Inflammatory macrophage treated with lipopolysaccharide for 4 hours (primary cell): ENCODE measurements at places on chromosomes 6 and 20.

DNA sequence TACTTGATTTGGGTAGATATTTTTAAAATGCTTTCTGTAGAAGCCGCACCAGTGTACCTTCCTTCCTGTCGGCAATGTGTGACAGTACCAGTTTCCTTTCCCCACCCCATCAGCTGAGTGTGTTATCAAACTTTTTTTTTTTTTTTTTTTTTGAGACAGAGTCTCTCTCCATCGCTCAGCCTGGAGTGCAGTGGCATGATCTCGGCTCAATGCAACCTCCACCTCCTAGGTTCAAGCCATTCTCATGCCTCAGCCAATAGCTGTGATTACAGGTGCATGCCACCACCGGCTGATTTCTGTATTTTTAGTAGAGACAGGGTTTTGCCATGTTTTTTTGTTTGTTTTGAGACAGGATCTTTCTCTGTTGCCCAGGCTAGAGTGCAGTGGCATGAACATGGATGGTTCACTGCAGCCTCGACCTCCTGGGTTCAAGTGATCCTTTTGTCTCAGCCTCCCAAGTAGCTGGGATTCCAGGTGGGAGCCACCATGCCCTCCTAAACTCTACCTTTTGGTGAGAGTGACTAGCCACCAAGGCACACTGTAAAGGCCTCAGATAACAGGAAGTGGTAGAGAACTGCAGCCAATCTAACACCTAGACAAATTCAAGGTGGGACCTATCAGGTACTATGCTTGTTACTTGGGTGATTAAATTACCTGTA lies 26.5 kb upstream of the ZBTB22 start:
- no peak for DNase-seq

GRCh38 chr6:155216312-155217046 lies 47.3 kb upstream of the CLDN20 start:
- DNase-seq, result no peak

DNA sequence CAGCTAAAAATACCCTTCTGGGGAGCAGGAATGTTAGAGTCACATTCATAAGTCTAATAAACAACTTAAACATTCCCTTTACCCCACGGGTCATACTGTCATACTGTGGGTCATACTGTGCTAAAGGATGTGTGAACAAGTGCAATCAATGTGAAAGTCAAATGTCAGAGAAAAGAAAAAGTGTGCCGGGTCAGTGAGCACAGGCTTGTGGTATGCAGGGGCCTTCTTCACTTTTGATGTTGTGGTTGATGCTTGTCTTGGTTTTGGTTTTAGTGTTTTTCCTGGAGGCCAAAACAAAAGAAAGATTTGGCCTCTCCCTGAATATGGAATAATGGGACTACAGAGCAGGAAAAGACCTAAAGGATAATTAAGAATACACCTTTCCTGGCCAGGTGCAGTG lies 267.9 kb upstream of the PLN start:
- no peak for DNase-seq

- DNase-seq, result no peak
Observed at GRCh38 chr20:10532361-10532760, 97.3 kb downstream of the SLX4IP start.

DNA sequence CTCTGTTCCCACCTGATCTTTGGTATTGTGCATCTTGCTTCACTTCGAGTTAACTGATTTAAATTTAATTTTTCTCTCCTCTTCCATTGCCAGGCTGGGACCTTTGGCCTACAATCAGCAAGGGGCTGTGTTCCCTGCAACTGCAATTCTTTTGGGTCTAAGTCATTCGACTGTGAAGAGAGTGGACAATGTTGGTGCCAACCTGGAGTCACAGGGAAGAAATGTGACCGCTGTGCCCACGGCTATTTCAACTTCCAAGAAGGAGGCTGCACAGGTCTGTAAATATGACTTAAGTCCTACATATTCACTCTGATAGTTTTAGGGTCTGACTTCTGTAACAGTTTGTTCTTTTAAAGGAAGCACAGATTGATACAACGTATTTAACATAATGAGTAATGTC lies 412.4 kb downstream of the ARHGAP18 start:
- DNase-seq, result no peak

DNA sequence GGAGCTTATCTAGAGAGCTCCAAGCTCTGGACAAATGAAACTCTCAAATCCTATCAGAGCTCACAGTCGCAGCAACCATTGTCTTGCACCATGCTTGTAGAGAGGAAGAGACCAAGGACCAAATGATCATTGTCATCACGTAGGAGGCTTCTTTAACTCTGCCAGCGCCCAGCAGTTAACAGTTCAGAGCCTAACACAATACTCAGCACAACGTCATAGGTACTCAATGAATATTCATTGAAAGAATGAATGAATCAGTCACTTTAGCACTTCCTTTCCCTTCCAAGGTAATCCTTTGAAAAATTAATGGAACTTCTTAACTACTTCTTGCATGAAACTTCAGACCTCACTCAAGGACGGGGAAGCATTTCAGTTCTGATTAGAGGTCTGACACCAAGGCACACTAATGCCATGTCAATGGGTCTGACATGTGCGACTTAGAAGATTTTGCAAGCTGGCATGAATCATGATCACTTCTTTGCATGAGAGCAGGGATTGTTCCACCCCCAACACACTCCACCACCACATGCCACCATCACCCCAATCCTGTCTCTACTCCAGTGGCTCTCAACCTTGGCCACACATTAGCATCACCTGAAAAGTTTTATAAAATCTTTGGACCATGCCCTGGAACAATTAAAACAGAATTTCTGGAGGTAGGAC lies 45.1 kb downstream of the KHDC1L start:
- peak; percentile 1 for DNase-seq

- DNase-seq, result no peak
Observed at GRCh38 chr20:32512047-32512385, 73.1 kb downstream of the NOL4L start.

DNA sequence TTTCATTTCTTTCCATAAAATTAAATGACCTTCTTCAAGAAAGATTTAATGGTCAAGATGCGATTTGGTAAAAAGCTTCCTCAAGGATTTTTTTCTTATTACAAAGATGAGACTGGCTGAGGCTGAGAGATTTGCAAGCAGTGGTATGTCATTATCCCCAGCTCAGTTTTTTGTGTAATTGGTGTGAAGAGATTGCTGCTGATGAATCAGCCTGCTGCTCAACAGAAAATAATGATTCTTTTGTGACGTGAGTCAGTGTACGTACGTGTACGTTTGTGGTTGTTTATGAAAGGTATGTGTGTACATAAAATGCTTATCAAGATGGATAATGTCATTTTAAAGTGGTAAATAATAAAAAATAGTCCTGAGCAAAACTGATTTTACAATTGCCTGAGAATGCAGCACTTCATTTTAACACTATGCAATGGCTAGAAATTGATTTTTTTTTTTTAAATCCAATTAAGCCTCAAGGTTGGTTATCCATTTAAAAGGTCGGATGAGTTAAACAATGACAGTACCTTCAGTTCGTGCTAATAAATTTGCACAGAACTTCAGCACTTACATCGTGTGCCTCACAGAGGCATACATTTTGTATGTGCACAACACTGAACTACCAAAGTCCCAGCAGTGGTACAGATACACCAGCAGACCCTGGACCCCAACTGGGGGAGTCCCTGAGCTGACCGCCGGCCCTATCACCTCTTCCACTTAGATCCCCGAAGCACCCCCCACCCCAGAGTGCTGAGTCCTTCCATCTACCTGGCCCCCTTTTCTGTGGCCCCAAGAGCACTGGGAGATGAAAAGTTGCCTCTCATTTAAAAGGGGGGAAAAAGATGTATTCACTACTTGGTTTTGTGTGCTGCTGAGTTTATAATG lies 9.7 kb upstream of the NPEPL1 start:
- no peak for DNase-seq

DNA sequence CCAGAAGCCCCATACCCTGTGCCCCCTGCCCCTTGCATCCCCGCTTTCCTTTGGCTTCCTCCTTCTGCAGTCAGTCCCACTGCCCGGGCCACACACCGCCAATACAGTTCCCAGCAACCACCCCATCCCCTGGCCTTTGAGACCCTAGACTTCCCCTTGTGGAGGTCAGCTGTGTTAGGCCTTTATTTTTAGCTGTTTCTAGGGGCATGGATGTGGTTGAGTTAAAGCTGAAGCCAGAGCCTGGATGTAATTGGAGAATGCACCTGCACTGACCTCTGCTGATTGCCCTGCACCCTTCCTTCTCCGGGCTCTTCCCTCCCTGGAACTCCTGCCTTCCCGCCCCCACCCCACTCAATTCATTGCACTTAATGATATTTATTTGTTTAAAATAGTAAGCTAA lies 33.9 kb downstream of the LYRM2 start:
- DNase-seq, result no peak

DNA sequence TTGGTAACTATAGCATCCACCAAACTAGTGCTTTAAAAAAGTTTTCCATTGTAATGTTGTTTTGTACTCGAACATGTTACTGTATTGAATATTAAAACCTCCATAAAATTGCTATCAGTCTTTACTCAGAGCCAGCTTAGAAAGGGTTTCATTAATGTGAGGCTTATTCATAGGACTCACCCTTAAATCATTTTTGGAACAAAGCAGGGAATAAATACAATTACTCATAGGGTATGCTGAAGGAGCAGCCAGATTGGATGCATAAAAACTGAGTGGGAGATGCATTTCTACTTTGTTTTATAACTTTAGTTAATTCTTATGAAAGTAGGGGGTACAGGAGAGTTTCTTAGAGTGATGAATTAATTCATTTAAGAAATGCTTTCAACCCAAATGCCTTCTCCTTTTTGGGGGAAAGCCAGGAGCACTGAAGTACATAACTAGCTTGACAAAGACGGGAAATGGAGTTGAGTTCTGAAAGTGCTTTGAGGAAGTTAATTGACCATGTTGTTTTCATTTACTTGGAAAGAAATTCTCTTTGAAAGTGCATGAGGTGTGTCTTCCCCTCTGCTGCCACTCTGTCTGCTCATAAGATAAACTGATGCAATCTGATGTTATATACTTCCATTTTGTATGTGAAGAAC lies 90.3 kb downstream of the RNF144B start:
- peak; percentile 86 for DNase-seq

GRCh38 chr6:90940812-90941481 lies 354.1 kb upstream of the MAP3K7 start:
- peak; percentile 69 for DNase-seq

DNA sequence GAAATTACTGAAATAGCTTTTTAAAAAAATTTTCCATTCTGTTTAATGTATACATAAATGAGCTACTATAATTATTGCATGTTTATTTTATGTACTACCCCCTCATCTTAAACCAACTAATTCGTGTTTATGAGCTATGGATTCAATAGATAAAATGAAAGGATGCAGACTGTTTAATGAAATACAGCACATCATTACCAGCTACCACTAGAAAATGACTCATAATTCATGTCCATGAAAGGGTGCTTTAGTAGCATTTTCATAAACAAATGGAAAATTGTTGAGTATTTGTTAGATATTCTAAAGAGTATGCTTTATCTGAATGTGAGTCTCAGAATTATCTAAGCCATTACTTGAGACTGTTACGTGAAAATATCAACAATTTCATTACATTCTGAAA lies 1590.1 kb downstream of the HACE1 start:
- DNase-seq, result no peak

DNA sequence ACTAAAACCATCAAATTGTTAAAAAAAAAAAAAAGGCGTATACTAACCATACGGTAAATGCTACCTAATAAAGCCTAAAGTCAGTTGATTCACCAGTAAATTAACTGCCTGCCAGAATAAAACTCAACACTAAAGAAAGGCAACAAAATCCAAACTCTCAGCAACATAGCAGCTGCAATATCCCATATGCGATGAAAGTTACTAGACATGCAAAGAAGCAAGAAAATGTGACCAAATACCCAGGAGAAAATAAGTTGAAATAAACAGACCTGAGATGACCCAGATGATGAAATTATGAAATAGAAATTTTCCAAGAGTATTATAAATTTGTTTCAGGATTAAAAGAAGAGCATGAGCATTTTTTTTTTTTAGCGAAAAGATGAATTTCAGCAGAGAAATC lies 103.6 kb upstream of the EDN1 start:
- no peak for DNase-seq

- DNase-seq, result peak; percentile 24
Observed at GRCh38 chr6:53151676-53152075, 3.0 kb upstream of the GCM1 start.

- no peak for DNase-seq
Observed at GRCh38 chr6:81371930-81372329, 380.6 kb downstream of the TENT5A start.

DNA sequence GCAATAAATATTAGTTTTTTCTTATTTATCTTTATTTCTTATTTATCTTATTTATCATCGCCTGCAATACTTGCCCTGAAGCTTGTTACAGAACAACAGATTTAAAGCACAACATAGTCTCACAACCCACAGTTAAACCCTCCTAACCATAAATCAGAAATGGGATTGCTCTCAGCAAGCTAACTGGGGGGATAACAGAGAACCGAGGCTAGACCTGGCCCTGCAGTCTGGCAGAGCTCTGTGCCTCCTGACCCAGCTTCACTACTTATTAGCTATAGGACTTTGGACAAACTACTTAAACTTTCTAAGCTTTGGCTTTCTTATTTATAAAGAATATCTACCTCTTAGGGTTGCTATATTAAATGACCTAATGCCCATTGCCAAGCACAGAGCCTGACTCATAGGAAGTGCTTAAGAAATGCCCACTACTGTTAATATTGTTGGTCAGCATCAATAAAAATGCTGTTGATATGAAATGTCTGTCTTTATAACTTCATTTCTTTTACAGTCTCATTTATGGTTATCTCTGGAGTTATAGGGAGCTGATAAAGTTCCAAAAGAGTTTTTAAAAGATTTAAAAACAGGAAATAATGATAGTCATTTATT lies 87.9 kb upstream of the BEND6 start:
- DNase-seq, result peak; percentile 46

DNA sequence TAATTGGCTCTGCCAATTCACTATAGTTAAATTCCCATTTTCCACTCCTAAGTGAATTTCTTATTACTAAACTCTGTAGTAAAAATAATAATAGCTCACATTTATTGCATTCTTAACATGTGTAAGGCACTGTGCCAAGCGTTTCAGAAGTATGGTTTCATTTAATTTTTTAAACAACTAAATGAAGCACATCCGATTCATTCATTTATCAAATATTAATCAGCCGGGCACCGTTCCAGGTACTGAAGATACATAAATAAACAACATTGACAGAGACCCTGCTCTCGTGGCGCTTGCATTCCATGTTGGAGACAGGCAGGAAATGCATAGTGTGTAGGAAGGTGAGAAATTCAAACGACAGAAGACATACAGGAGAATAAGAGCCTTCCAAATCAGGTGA lies 423.2 kb upstream of the JARID2 start:
- no peak for DNase-seq

DNA sequence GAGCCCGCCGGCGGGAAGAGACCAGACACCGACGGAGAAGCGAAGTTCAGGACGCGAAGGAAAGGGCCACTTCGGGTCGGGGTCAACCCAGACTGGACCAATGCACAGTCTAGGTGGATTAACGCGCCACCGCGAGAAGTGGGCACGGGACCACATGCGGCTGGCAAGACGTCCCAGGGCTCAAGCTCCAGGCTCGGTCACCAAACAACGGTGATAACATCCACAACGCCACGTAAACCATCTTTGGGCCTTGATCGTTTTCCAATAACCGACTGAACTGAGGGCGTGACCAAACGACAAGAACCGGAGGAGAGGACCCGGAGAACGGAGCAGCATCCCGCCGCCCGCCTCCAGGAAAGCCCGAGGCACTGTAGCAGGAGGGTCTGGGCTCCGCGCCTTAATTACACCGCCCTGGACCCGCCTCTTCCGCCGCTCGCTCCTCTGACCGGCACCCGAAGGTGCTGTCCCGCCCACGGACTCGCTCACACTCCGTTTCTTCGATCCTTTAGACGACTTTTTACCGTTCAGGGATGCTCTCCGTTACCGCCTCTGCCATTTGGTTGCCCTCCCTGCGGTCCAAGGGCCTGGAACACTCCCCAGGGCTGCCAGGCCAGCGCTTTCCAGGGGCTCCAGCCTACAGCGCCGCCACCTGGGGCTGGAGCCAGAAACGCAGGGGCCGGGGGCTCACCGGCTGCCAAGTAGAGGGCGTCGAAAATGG lies 44.1 kb downstream of the DPPA5 start:
- DNase-seq, result peak; percentile 5
